Cardiac muscle cell (in vitro differentiated cells and primary cell): ENCODE measurements at places on chromosomes 3 and 15. TPM values are rescaled to one million over a fixed set of nuclear protein-coding genes. Genes with fewer than 3 reads are reported as not detected.
A peak's percentile ranks its signal among the peaks of the same experiment; 100 is the strongest.

DNA sequence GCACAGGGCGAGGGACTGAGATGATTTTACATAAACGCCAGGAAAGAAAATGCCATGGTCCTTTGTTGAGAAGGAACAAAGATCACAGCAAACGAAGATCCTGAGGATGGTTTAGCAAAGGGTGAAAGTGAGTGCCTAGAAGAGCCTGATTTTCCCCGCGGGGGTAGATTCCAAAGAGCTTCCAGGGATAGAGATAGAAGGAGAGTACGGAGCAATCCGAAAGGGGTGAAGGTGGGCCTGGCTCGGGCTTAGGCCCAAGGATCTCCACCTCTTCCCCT, 977 bp downstream of the CDC25A start:
- DNase-seq: peak; percentile 32

GRCh38 chr3:101195951-101196713, 124.2 kb downstream of the IMPG2 start:
- DNase-seq: peak; percentile 57

DNA sequence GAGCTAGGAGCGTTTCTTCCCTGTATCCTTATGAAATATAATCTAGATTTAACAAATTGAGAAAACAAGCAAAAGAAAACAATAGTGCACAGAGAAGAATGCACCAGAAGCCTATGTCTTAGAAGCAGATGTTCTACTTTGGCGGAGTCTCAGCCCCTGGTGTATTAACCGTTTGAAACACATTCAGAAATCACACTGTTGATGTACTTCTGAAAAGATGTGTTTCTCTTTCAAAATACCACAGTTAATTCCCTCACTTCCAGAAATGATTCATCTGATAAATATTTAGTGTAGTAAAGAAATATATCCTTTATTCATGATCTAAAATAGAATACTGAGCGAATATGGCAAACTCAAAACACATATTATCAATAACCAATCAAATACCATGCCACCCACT, 77.7 kb downstream of the CBLB start:
- no peak for DNase-seq

- no peak for DNase-seq
These were observed 18.8 kb downstream of the CA12 start for GRCh38 chr15:63362885-63363284.

Gene TRPM1
- total RNA-seq: not detected in 2 replicates

GRCh38 chr3:147422601-147423536, 13.7 kb downstream of the ZIC1 start:
- no peak for DNase-seq

Gene HHLA2
- total RNA-seq: 0.48 TPM in 1 of 2 replicates, not detected in the other

GRCh38 chr3:123338620-123339061, 110.2 kb downstream of the ADCY5 start:
- no peak for DNase-seq

GRCh38 chr15:39767921-39768320, 14.7 kb downstream of the FSIP1 start:
- no peak for DNase-seq

Gene NTRK3
- total RNA-seq: 4.4 and 6.2 TPM in 2 replicates

DNA sequence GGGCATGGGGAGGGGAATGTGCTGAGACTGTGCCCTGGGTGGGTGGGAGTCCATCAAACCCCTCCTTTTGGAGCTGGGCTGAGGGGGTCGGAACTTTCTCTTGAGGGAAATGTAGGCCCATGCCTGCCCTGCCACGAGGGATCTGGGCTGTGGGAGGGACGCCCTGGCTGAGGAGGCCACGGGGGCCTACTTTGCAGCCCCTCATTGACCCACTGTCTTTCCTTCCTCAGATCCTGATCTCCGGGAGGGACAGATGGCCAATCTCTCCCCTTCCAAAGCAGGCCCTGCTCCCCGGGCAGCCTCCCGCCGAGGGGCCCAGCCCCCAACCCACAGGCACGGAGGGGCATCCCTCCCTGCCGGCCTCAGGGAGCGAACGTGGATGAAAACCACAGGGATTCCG, 25.3 kb downstream of the LOXL1 start:
- no peak for DNase-seq

DNA sequence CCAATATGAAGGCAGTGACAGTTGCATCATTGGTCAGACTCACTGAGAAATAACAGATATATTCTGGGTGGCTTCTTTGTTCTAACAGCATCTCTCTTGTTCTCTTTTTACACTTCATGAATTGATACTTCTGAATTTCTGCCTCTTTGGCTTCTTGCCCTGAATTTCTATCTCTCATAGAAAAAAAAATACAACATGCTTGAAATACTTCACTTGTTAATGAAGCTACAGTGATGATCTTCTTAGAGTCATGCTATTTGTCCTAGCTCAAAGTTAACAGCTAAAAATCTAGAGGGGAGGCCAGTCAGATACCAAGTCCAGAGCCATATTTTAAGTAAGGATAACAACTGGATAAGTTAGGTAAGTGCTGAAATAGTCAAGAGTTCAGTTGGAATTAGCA, 597.2 kb upstream of the AGTR1 start:
- no peak for DNase-seq

Gene ACTRT3
- total RNA-seq: 1.7 TPM in 2 replicates

GRCh38 chr3:112096176-112096575, 10.0 kb downstream of the C3orf52 start:
- no peak for DNase-seq

DNA sequence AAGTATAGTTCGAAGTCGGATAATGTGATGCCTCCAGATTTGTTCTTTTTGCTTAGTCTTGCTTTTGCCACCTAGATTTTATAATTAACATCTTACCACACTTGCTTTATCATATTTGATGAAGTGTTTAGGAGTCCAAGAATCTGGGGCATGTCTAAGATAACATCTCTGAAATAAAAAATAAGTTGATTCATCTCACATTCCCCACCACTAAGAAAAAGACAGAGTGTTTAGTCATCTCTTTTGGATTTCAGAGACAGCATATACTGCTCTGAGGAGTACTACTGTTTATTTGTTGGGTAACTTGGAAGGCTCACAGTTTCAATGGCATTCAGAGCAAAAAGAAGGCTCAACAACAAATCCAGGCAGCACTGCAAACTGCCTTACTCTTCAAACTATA, 324.2 kb upstream of the ATP11B start:
- DNase-seq: no peak

Gene GABRG3
- not detected in 2 replicates for total RNA-seq

Gene GOLGA6L7
- not detected in 2 replicates for total RNA-seq

DNA sequence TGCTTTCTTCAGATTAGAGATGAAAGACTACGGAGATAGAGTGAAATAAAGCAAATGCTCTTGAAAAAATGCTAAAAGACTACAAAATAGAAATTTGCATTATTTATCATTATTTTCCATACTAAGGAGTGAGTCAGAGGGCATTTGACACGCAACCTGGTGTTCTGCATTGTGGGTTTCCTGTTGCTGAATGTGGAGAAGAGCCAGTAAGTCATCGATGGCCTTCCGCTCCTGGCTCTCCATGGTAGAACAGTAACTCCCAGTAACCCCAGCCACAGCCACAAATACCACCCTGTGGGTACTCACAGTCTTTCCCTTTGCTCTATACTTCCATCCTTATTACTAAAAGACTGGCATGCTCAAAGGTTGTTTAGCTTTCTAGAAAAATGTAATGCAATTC, 61.5 kb downstream of the CGGBP1 start:
- DNase-seq: no peak

DNA sequence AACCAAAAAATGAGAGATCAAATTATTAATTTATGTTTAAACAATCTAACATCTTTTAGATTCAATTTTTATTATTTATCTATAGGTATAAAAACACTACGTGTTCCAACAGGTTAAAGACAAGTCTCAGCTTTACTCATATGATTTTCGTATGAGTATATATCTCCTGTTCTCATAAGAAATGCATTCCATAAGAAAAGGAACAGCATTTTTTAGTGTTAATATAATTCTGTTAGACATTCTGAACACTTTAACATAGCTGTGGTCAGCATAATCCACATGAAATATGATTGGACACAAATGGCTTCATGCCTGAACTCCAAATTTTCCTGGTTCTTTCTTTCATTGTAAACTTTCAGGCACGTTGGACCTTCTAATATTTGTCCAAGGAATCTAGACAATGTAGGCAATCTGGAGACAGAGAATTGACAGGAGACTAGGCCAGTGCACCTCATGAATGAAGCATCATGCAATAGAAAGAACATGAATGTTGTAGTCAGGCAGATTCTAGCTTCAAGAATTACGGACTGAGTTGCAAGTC, 1122.0 kb upstream of the ALCAM start:
- no peak for DNase-seq

DNA sequence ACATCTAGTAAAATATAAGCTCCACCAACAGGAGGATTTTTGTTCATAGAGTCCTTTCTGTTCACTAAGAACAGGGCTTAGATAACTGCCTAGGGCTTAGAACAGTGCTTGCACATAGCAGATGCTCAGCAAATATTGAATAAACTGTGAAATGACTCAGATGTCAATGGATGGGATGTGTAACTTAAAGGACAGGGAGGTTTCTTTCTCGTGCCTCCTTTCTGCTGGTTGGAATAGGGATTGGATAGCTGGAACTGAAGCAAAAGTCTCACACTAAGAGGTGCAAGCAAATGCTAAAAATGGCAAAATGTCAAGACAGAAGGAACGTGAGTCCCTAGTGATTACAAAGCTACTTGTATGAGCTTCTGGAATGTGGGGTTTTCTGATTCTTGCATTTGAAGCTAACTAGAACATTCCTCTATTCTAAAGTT, 392.8 kb upstream of the WNT5A start:
- no peak for DNase-seq

DNA sequence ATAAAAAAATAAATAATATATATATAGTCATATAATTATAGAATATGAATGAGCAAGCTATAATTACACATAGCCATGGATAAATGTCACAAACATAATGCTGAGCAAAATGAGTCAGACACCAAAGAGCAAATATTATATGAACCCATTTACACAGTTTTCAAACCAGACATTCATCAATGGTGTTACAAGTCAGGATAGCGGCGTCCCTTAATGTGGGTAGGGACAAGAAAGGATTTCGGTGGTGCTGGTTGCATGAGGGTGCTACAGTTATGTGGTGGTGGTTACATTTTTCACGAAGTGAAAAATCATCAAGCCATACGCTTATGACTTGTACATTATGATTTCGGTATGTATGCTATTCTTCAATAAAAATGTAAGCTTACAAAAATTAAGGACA, 100.5 kb downstream of the HMG20A start:
- no peak for DNase-seq

DNA sequence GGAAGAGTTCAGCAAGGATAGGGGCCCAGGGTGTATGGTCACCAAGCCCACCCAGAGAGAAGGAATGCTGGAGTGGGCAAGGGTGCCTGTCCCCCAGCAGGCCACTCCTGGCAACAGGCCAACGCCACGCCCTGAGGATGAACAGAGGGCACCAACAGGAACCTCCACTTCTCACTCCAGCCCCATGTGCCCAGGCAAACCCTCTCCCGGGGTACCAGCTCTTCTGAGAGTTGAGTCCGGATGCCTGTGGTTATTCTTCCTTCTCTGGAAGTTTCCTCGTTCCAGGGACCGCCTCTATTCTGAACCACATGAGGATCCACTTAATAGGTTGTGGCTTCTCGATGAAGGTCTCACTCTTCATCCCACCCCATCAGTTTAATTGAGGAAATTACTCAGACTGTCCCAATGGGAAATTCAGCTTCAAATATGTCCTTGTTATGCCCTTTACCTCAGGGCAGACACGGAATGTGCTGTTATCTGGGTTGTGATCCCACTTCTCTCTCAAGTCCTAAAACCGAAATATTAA, 114.3 kb downstream of the LIPC start:
- no peak for DNase-seq

DNA sequence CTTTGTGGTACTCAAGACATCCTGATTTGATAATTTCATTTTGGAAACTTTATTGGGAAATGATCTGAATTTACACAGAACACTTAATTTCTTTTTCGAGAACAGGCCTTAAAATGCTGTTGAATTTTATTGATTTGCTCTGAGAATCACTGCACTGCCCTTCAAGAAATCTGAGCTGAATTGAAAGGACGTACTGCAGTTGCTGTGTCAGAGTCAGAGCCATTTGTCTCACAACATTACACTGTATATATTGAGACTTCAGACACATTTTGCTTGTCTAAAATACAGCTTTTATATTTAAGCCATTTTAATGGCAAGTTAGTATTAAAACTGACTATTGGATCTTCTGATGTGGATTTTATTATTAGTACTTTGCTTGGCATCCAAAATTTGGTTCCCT, 504.1 kb downstream of the NLGN1 start:
- DNase-seq: no peak

DNA sequence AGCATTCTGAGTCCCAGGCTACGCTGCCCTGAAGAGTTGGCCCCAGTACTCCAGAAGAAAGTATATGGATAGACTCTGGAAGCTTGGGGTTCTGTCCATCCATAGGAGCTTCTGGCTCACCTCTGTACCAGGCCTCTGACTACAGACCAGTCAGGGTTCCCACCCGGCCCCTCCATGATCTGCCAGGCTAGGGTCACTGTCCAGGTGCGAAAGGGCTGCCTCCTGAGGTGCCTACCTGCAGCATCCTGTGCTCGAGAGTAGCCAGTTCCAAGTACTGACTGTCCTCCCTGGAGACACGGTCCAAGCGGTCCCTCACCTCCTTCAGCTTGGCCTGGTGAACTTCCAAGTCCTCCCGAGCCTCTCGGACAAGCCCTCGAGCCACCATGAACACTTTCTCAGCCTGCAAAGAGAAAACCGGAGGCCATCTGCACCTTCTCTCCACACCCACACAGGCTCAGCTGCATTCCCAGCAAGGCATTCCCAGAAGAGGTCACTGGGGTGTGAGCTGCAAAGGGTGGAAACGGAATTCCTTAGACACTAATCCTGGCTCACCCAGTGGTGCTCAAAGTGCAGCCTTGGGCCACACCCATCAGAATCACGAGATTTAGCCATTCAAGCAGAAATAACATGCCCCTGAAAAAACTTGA, 3.7 kb upstream of the PLXNB1 start:
- DNase-seq: peak; percentile 36

DNA sequence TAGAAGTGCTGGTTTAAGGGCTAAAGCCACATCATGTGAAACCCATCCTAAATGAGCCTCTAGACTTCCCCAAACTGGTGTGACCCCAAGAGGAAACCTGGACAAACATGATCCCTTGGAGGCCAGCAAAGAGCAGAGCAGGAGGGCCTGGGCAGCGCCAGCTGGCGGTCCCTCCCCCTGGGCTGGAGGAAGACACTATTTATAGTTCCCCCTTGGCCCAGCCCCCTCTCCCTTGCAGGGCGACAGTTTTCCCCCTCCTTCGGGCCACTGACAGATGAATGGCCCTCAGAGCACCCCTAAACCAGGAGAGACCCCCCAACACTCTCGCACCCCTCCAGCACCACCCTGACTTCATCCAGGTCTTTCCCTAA, 2.9 kb downstream of the UCN2 start:
- no peak for DNase-seq

GRCh38 chr15:39079296-39079847, 501.5 kb upstream of the THBS1 start:
- peak; percentile 24 for DNase-seq

Gene LIPH
- total RNA-seq: 1.1 and 2.3 TPM in 2 replicates

DNA sequence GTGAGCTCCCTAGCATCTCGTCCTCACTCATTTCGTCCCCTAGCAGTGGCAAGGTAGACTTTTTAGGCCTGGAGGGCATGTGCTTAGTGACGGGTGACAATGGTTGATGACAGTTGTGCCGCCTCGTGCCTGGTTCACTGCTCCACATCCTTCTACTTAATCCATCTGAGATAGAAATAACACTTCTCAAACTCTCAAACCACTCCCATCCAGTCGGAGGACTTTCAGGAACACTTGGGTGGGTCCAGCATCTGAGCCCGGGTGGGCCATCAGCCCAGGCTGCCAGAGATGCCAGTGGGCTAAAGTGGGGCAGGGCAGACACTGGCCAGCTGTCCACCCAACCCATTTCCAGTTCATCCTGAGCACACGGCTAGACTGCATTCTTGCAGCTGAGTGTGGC, 79.7 kb upstream of the SMAD3 start:
- DNase-seq: no peak

GRCh38 chr3:112847692-112848091, 1.0 kb upstream of the CD200R1L start:
- no peak for DNase-seq

Gene RTP3
- total RNA-seq: not detected in 2 replicates
